ENCODE measurements at places on chromosomes 1 and 21. TPM values are rescaled to one million over a fixed set of nuclear protein-coding genes. Genes with fewer than 3 reads are reported as not detected.

The KCNA2 gene
- 0.78 TPM for total RNA-seq

The CSMD2 gene
- total RNA-seq, result 0.44 TPM

The BLZF1 gene
- 14.6 TPM for total RNA-seq

GRCh38 chr1:17292299-17293160, 15.5 kb upstream of the PADI4 start:
- no peaks in the 10 kb centered on the region for H3K4me1 ChIP-seq
- H3K36me3 ChIP-seq, result no peaks in the 10 kb centered on the region
- no peaks in the 10 kb centered on the region for H3K27me3 ChIP-seq
- no peak overlapping the region for H3K4me3 ChIP-seq

DNA sequence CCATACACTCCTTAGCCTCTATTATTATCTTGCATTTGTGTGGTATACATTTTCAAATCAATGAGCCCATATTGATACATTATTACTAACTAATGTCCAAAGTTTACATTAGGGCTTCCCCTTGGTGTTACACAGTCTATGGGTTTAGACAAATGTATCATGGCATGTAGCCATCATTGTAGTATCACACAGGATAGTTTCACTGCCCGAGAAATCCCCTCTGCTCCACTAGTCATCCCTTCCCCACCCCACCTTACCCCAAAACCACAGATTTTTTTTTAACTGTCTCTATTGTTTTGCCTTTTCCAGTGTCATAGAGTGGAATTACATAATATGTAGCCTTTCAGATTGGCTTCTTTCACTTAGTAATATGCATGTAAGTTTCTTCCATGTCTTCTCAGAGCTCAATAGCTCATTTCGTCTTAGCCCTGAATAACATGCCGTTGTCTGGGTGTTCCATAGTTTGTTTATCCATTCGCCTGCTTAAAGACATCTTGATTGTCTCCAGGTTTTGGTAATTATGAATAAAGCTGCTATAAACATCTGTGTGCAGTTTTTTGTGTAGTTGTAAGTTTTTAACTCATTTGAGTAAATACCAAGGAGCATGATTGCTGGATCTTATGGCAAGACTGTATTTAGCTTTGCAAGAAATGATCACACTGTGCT, 86.4 kb upstream of the LYST start:
- no peaks in the 10 kb centered on the region for H3K36me3 ChIP-seq
- no peaks in the 10 kb centered on the region for H3K27me3 ChIP-seq
- H3K4me1 ChIP-seq, result no peaks in the 10 kb centered on the region
- DNase-seq, result no peak

The LGALS8 gene
- 103 TPM for total RNA-seq
